ENCODE measurements at places on chromosomes 2 and 18. TPM values are rescaled to one million over a fixed set of nuclear protein-coding genes. Genes with fewer than 3 reads are reported as not detected.
A peak's percentile ranks its signal among the peaks of the same experiment; 100 is the strongest.

- DNase-seq, result no peak
- no peaks in the 10 kb centered on the region for H3K36me3 ChIP-seq
- no peaks in the 10 kb centered on the region for H3K27me3 ChIP-seq
- no peak overlapping the region for H3K4me3 ChIP-seq
- H3K27ac ChIP-seq, result no peak overlapping the region
- peaks cover 8% of the 10 kb centered on the region for H3K4me1 ChIP-seq
Observed at GRCh38 chr18:23320709-23321236, 132.3 kb upstream of the RIOK3 start.

DNA sequence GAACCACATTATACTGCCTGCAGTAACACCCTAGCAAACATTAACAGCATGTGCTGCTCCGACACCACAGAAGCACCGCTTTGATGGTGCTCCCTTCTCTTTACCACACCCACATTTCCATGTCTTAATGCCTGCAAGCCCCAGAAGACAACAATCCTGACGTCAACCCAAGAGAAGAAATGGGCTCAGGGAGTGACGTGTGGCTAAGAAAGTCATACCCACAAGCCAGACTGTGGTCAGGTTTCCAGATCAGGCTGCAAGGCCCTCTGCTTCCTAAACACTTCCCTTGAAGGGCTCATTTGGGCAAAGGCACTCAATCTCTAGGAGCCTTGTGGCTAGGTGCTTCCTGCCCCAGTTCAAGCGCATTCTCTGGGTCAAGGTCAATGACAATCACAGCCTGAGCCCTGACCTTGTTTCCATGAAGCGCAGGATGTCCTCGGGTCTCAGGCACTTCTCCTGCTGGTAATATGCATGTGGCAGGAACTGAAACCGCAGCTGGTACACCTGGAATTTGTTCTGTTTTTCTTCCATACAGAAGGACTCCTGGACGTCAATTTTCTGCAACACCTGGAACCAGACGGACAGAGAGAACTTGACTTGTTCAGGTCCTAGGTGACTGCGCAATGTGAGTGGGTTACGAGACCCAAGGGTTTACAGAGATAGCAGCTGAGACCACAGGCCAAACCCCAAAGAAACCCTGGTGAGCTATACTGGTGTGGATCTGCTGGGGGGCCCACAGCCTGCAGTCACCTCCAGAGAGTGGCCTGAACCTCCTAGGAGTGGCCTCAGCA lies 67.2 kb downstream of the POLR1A start:
- peaks cover 53% of the 10 kb centered on the region for H3K4me1 ChIP-seq
- no peak overlapping the region for H3K4me3 ChIP-seq
- no peaks in the 10 kb centered on the region for H3K27me3 ChIP-seq
- peak overlapping the region; percentile 88 for H3K27ac ChIP-seq

GRCh38 chr2:114113518-114113917 lies 223.6 kb downstream of the ACTR3 start:
- H3K36me3 ChIP-seq, result no peaks in the 10 kb centered on the region
- no peaks in the 10 kb centered on the region for H3K4me1 ChIP-seq
- no peak for DNase-seq
- H3K4me3 ChIP-seq, result no peak overlapping the region
- H3K27me3 ChIP-seq, result no peaks in the 10 kb centered on the region
- no peak overlapping the region for H3K27ac ChIP-seq

- H3K4me1 ChIP-seq, result peaks cover 23% of the 10 kb centered on the region
- peaks cover 24% of the 10 kb centered on the region for H3K36me3 ChIP-seq
Observed at GRCh38 chr2:120275617-120276400, 23.2 kb downstream of the RALB start.

DNA sequence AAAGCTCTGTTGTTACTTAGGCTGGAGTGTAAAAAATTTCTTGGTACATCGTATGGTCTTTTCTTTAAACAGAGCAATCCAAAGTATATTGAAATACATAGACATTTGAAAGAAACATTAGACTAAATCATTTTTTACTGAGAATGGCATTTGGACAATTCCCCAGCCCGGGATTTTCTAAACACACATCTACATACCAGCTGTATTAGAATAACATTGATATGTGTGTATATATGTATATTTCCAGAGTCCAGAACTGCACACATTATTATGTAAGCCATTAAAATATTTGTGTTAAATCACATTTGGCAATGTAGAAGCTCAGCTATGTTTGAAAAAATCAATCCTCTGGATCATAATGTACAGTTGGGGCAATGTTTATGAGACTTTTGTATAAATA lies 1853.6 kb upstream of the LRRTM1 start:
- DNase-seq, result no peak
- no peak overlapping the region for H3K4me3 ChIP-seq
- no peaks in the 10 kb centered on the region for H3K4me1 ChIP-seq
- no peak overlapping the region for H3K27ac ChIP-seq

DNA sequence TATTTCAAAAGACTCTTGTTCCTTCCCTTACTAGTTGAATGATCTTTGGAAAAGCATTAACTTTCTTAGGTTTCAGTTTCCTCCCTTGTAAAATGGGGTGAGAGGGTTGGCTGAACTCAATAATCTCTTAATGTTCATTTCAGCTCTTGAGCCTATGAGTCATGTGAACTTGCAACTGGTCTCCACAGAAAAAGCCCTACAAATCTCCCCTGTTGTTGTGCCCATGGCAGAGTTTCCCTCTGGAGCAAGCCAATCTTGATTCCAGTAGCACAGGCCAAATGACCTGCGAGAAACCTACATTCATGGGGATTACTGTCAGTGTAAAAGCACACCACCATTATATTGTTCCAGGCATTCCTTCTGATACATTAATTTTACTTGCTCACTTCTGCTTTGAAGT lies 388.9 kb downstream of the ALK start:
- no peaks in the 10 kb centered on the region for H3K36me3 ChIP-seq
- no peaks in the 10 kb centered on the region for H3K4me1 ChIP-seq
- no peak for DNase-seq
- H3K27me3 ChIP-seq, result no peaks in the 10 kb centered on the region
- H3K4me3 ChIP-seq, result no peak overlapping the region
- no peak overlapping the region for H3K27ac ChIP-seq

DNA sequence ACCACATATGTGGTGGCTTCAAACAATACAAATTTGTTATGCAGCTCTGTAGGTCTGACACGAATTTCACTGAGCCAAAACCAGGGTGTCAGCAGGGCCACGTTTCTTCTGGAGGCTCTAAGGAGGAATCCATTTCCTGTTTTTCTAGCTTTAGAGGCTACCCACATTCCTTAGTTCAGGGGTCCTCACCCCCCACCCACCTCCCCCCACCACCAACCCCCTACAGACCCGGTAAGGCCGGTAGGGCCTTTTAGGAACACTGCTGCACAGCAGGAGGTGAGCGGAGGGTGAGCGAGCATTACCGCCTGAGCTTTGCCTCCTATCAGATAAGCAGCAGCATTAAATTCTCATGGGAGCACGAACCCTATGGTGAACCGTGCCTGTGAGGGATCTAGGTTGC lies 10.6 kb upstream of the SLC39A10 start:
- DNase-seq, result no peak
- peaks cover 12% of the 10 kb centered on the region for H3K4me1 ChIP-seq
- no peak overlapping the region for H3K4me3 ChIP-seq
- no peaks in the 10 kb centered on the region for H3K36me3 ChIP-seq

DNA sequence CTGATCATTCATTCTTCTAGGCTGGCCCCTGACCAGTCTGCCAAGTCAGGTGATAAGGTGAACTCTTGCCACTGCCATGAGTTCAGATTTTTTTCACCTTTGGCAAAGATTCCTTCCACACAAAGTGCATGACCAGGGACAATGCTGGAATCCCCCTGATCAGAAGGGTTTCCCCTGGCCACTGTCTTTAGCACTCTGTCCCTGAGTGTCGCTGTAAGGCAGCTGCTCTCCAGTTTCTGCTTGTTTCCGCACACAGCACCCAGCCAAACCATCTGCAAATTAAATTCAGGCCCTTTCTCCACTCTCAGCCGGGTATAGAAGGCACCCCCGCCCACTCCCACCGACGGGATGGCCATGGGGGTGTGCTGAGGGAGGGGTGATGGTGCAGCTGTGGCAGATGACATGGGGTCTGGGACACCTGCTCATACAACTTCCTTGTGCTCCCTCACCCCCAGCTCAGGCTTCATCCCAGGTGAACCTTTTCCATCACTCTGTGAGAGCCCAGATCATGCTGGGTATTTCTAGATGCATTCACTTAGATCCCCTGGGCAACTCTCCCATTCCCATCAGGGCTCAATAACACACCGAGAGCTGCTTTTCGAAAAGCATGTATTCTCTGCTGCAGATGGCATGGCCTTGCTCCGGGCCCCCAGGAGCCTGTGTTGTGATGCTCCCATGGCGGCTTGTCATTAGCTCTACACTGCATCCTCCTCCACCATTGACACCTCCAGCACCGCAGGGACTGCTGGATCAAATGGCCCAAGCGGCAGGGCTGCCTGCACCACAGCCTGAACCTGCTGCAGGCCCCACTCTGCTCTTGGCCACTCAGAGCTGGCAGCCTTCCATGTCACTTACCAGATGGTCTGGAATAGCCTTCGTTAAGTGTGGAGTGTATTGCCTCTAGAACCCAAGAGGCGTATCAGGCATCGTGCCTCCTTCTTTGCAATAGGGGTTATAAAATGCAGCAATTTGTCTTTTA lies 52.3 kb upstream of the ROCK2 start:
- peaks cover 14% of the 10 kb centered on the region for H3K4me1 ChIP-seq
- H3K27ac ChIP-seq, result no peak overlapping the region
- no peaks in the 10 kb centered on the region for H3K36me3 ChIP-seq
- no peak overlapping the region for H3K4me3 ChIP-seq
- peak; percentile 80 for DNase-seq
- no peaks in the 10 kb centered on the region for H3K27me3 ChIP-seq

- DNase-seq, result no peak
- no peak overlapping the region for H3K27ac ChIP-seq
- no peak overlapping the region for H3K4me3 ChIP-seq
- H3K4me1 ChIP-seq, result no peaks in the 10 kb centered on the region
Observed at GRCh38 chr2:169676850-169677249, 17.4 kb downstream of the CFAP210 start.

- no peak overlapping the region for H3K4me3 ChIP-seq
- no peaks in the 10 kb centered on the region for H3K4me1 ChIP-seq
- peaks cover 11% of the 10 kb centered on the region for H3K36me3 ChIP-seq
- H3K27me3 ChIP-seq, result no peaks in the 10 kb centered on the region
- no peak overlapping the region for H3K27ac ChIP-seq
Observed at GRCh38 chr2:189049709-189050164, 75.6 kb downstream of the COL3A1 start.

GRCh38 chr2:95018301-95018700 lies 7.2 kb upstream of the MAL start:
- H3K4me3 ChIP-seq, result no peak overlapping the region
- no peak overlapping the region for H3K27ac ChIP-seq
- H3K4me1 ChIP-seq, result peaks cover 5% of the 10 kb centered on the region
- DNase-seq, result no peak
- H3K36me3 ChIP-seq, result no peaks in the 10 kb centered on the region

DNA sequence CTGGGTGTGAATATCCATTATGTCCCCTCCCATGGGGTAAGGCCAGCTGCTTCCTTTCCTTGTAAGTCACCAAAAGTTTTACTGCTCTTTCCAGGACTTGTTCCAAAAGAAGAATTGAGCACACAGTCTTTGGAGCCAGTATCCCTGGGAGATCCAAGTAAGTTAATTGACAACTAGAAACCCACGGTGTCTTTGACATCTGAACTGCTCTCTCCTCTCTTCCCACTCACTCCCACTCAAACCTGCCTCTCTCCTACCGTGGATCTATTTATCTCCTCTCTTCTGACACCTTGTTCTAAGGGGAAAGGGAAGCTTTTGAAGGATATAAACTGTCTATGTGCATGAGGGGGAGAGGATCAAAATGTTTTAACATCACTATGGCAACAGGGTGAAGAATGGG lies 86.7 kb downstream of the VIT start:
- no peaks in the 10 kb centered on the region for H3K27me3 ChIP-seq
- peaks cover 2% of the 10 kb centered on the region for H3K4me1 ChIP-seq
- no peak for DNase-seq
- no peak overlapping the region for H3K4me3 ChIP-seq

DNA sequence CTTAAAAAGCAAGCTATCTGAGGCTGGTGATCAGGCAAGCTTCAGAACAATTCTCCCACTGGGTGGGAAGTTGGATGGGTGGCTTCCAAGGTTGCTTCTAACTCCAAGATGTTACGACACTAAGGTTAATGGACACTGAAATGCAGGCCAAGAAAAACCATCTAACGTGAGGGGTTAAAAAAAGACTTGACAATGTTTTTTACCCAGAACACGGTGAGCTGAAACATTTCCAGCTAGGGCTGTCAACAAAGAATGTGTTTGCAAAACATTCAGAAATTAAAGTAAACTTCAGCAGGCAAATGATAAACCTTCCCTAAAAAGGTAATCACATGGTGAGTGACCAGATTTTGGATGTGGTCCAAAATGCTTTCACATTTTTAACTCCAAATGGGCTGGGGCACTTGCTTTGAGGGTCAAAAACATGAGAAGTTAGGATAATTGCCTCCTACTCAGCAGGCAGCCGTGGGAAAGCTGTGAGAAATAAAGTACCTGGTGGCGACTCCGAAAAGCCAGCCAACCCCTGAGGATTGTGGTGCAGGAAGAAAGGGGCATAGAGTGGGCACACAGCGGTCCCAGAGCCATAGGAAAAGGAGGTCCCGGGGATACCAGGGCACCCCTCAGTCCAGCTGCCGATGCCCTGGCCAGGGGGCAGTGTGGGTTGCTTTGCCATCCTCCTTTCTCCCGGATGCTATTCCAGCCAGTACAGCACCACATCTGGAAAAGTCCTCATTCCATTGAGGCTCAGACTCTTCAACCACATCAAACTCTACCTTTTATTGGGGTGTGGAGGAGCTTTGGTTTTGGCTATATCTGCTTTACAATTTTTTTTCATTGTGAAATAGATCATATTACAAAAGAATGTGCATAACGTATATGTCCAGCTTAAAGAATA lies 90.0 kb upstream of the ATL2 start:
- no peak for DNase-seq
- H3K27ac ChIP-seq, result no peak overlapping the region
- no peak overlapping the region for H3K4me3 ChIP-seq
- peaks cover 13% of the 10 kb centered on the region for H3K4me1 ChIP-seq

DNA sequence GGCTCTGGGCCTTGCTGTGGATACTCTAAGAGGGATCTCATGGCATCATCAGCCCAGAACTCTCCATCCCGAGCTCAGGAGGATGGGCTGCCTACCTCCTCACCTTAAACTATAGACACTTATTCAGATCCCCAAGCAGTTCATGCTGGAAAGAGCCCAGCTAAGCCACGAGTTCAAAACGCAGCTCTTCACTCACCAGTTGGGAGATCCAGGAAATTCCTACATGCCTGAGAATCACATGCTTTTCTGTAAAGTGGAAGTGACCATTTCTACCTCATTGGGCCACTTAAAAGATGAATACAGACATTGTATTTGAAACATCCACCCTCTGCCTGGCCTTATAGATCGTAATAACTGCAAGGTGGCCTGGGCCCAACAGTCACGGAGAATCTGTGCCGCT lies 6.6 kb downstream of the ATOH8 start:
- DNase-seq, result no peak
- H3K36me3 ChIP-seq, result peaks cover 32% of the 10 kb centered on the region
- H3K27ac ChIP-seq, result no peak overlapping the region

- H3K36me3 ChIP-seq, result no peaks in the 10 kb centered on the region
- H3K27ac ChIP-seq, result no peak overlapping the region
- H3K4me1 ChIP-seq, result peaks cover 26% of the 10 kb centered on the region
- H3K27me3 ChIP-seq, result no peaks in the 10 kb centered on the region
Observed at GRCh38 chr2:99660616-99661406, 171.0 kb upstream of the REV1 start.

Gene LIMS2
- total RNA-seq, result 148 TPM

Gene TRABD2A
- 5.4 TPM for total RNA-seq

Gene ZNF521
- total RNA-seq, result 12.7 TPM

Gene KCNF1
- total RNA-seq, result not detected

Gene IL1B
- total RNA-seq, result 17.5 TPM

Gene IL36A
- total RNA-seq, result not detected
